ENCODE measurements at places on chromosomes 1 and 21. TPM values are rescaled to one million over a fixed set of nuclear protein-coding genes. Genes with fewer than 3 reads are reported as not detected.

GRCh38 chr1:121538943-121539575 lies 354.3 kb downstream of the SRGAP2C start:
- no peak for DNase-seq

GRCh38 chr1:94702442-94702815 lies 117.7 kb upstream of the SLC44A3 start:
- DNase-seq = no peak

- no peak for DNase-seq
Observed at GRCh38 chr1:203089001-203089650, 3.3 kb upstream of the MYOG start.

DNA sequence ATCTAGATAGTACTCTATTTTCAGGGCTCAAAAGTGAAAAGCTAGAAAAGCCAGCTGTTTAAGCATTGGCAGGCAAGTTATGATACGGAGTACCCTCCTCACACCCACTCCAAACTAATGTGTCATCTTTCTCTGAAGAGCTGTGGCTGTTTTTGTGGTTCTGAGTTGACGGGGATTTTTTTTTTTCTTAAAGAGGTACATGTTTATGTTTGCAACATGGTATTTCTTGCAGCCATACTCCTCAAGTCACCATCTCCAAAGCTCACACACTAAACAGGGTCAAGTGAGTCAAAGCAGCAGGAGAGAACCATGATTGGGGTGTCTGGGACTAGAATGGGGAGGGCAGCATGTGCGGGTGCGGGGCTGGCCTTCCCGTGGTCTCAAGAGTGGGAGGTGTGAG lies 347.2 kb downstream of the DISC1 start:
- DNase-seq = no peak

The BCL2L15 gene
- 1.1 TPM for polyA plus RNA-seq

The LRRIQ3 gene
- 2.4 TPM for polyA plus RNA-seq

DNA sequence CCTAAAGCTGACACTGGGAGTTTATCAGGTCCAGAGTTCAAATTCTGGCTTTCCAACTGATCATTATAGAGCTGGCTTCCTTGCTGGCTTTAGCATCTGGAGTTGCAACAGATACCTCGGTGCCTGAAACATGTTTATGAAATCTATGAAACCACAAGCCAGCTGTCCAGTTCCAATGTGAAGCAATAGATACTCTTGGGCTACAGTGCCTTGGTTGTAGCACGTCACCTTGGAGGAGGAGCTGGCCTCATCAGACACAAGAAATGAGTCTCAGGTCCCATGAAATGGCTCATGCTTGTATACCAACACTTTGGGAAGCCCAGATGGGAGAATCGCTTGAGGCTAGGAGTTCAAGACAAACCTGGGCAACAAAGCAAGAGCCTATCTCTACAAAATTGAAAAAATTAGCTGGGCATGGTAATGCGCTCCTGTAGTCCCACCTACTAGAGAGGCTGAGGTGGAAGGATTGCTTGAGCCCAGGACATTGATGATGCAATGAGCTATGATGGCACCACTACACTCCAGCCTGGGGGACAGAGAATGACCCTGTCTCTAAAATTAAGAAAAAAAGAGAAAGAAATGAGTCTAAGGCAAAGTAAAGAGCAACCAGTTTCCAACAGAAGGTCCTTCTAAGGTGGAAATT lies 132.5 kb upstream of the ZNF648 start:
- DNase-seq = no peak

The LIN9 gene
- polyA plus RNA-seq = 14.7 TPM

The MAP10 gene
- polyA plus RNA-seq = 6.1 TPM

DNA sequence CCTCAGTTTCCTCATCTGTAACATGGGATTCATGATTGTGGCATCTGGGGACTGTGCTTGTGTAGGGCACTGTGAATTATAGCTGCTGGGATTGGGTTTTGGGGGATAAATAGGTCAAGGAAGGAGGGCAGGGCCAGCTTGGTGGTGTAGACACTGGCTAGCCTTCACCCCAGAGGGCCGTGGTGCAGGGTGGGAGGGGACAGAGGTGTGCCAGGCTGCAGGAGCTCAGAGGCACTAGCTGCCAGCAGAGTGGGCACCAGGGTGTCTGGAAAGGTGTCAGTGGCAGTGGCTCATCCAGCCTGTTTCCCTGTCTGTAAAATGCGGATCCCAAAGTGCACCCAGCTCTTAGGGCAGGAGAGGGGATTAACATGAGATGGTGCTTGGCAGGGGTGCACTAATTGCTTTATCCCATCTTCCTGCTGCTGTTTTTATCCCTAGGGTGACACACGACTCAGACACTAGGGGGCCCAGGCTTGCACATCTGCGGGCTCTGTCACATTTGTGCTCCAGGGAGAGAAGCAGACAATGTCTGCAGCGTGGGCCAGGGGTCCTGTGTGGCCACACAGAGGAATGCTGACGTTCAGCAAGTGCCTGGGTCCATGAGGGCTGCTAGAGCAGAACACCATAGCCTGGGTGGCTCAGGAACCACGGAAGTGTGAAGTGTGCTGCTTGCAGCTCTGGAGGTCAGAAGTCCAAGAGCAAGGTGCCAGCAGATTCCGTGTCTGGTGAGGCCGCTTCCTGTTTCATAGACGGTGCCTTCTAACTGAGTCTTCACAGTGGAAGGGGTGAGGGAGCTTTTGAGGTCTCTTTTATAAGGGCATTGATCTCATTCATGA lies 19.3 kb downstream of the OBSCN start:
- DNase-seq = no peak

DNA sequence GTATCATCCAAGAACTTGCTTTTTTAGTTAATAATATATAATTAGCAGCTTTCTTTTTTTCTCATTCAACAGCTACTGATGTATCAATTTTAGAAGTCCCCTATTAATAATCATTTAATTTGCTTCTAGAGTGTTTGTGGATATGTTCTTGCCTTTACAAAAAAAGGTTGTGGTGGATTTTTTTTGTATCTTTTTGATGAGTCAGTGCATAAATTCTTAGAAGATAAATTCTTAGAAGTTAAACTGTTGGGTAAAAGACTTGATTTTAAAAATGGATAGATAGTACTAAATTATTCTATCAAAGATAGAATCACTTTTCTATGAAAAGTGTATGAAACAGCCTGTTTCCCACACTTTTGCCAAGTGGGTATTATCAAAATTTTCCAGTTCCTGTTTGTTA lies 11.9 kb downstream of the FGGY start:
- DNase-seq = no peak

DNA sequence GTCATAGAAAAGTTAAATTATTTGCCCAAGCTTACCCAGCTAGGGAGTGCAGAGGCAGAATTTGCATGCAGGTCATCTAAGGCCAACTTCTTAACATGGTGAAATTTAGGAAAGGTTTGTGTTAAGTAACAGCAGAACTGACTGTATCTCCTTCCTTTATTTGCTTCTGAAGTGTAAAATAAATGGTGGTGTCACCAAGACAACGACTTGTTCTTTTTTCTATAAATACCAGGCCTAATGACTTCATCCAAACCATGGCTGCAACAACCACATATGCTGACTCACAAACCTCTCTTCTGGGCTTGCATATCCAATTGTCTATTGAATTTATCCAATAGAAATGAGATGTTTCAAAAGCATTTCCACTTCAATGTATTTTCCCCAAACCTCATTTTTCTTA lies 19.1 kb downstream of the COL24A1 start:
- DNase-seq = no peak

- no peak for DNase-seq
Observed at GRCh38 chr21:20030390-20030789, 967.8 kb upstream of the NCAM2 start.

The PRAMEF26 gene
- not detected for polyA plus RNA-seq

The RORC gene
- polyA plus RNA-seq = 10.4 TPM

The GOLT1A gene
- polyA plus RNA-seq = 4.4 TPM

DNA sequence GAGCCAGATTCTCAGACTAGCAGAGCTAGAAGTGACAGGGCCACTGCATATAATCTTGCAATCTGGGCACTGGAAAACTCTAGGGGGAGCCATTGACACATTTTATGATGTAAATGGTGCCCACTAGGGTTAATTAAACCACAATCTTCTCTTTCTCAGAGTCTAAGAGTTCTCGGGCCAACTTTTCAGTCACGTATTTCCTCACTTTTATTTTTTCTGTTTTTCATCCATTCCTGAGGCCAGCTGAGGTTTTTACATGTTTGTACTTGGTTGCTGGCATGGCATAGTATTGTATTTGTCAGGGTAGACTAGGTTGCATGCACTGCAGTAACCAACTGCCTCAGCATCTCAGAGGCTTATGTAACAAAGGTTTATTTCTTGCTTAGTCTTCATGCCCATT lies 138.2 kb downstream of the ZNF326 start:
- DNase-seq = peak; percentile 45

- DNase-seq = no peak
Observed at GRCh38 chr1:111604931-111605330, 14.7 kb upstream of the RAP1A start.

GRCh38 chr1:229666585-229666984 lies 40.5 kb downstream of the URB2 start:
- DNase-seq = no peak

GRCh38 chr1:201466492-201466891 lies 2.5 kb downstream of the PHLDA3 start:
- peak; percentile 80 for DNase-seq

DNA sequence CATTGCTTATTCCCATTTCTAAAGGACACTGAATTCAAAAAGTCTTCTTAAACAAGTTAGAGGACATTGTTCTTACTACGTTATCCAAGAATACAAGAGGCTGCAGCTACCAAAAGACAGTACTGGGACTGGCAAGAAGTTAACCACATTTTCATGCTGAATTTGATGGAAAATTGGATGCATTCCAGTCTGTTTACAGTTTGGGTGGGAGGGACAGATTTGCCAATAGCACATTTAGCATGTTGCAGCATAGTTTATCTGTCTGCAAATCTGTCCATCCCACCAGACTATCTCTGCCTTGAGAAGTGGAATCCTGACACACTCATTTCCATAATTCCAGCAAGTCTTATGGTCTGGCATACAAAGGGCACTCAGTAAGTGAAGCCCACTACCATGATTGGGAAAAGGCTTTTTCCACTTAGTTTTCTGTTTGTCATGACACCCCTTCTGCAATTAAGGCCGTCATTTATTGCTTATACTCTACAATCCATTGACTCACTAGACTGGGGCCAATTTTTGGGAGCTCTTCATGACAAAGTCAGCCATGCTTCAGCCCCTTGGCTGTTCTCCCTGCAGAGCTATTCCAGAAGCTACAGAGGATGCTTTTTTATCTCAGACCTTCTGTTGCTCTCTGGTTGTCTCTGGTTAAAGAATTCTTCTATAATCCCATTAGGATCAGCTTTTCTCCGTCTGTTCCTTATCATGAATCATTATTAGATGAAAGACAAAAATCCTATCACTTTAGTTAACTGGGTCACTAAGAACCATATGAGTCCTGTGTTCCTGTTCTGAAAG lies 355.8 kb upstream of the PTBP2 start:
- no peak for DNase-seq

- no peak for DNase-seq
Observed at GRCh38 chr1:78095593-78095992, 49.8 kb downstream of the GIPC2 start.

DNA sequence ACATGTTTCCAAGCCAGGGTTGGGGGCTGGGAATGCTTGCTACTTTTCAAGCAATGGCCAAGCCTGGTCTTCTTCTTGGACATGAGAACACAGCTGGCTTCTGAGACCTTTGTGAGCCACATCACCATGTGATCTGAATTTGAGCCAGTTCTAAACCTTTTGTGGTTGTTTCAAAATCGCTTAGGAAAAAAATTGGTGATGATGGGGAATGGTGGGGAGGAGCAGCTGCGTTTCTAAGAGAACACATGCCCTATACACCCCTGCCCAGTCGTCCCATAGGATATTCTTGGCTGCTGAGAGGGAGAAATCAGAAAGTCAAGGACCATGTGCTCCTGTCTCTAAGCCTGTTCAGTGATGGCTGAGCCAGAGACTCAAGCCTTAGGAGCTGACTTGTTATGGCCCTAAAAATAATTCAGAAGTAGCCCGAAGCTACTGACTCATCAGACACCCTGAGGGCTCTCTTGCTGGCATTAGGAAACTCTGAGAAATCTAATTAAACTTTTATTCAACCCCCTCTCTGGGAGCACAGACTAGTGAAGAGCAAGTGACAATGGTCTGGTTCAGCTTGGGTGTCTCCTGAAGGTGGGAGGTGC lies 30.5 kb downstream of the CCDC185 start:
- DNase-seq = no peak

The ZBTB8A gene
- polyA plus RNA-seq = 15.2 TPM

- no peak for DNase-seq
Observed at GRCh38 chr1:230195199-230195598, 128.2 kb downstream of the GALNT2 start.

The FCRL2 gene
- polyA plus RNA-seq = 0.15 TPM

GRCh38 chr1:155598842-155599331 lies 11.1 kb upstream of the MSTO1 start:
- DNase-seq = no peak

DNA sequence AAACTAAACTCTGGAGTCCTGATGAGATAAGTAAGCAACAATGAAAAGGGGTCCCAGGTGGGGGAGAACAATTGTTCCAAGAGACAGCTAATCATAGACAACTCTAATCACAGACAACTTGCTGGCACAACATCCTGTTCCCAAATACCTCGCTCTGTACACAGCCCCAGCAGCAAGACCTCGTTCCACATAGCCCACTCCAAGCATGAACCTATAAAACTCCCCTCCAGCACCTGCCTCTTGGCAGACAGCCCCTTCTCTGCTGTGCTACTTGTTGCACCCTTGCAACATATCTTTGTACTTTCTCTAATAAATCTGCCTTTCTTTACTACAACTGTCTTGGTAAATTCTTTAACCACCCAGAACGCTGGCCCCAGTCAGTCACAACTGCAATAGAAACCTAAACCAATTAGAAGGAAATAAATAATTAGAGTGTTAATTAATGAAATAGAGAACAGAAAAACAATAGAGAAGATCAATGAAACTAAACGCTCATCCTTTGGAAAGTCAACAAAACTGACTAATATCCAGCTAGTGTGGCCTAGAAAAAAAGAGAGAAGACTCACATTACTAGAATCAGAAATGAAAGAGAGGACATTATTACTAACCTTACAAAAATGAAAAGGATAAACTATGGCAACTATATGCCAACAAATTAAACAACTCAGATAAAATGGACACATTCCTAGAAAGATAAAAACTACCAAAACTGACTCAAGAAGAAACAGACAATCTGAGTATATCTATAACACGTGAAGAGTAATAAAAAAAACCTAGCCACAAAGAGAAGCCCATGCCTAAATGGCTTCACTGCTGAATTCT lies 36.1 kb downstream of the LRRC40 start:
- no peak for DNase-seq

The PLEKHA6 gene
- polyA plus RNA-seq = 13.1 TPM

DNA sequence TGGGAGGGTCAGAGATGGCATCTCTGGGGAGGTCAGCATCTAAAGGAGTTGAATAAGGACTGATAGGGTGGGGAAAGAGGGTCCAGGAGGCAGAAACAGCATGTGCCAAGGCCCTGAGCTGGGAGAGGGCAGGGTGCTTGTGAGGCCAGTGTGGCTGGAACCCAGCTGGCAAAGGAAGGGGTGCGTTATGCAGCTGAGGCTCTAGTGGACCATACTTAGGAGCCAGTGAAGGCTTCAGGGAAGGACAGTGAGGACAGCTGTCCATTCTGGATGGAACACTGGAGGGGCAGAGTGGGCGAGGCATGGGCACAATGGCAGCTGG lies 57.1 kb upstream of the RPL11 start:
- DNase-seq = no peak

GRCh38 chr1:68673771-68674170 lies 176.9 kb upstream of the DEPDC1 start:
- no peak for DNase-seq

The CACNA1S gene
- 0.11 TPM for polyA plus RNA-seq

The DENND4B gene
- 41.3 TPM for polyA plus RNA-seq

Data from left lung (tissue), 14 donors.